ENCODE measurements at places on chromosomes 2 and 18.

- no peak for DNase-seq
These were observed 50.7 kb downstream of the TRIP12 start for GRCh38 chr2:229870903-229871656.

- no peak for DNase-seq
These were observed 9.7 kb downstream of the UCN start for GRCh38 chr2:27298391-27299080.

DNA sequence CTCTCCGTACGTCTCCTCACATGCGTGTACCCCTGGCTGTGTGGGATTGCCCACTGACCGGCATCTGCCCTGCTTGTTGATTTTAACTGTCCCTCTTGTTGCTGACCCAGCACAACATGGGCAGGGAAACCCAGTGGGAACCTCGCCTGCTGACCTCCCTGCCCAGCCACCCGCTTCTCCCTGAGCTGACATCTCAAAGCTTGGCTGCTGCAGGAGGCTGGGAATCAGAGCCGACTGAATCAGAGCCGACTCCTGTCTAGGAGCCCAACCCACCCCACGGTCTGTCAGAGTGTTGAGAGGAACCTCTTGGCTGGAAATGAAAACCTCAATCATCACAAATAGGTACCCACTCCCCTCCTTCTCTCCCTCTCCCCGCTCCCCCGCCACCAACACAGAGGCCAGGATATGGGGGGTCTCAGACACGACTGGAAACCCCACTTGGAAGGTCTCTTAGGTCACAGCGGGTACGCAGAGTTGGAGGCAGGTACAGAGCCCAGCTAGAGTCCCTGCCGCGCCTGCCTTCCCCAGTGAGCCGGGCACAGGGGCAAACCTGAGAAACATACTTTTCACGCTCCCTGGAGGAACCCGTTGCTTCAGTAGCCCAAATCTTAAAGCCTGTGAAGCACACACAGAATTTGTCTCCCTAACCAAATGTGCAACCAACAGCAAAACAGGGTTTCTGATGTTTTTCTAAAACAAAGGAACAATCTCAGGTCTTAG, 784 bp downstream of the EDAR start:
- DNase-seq, result no peak

DNA sequence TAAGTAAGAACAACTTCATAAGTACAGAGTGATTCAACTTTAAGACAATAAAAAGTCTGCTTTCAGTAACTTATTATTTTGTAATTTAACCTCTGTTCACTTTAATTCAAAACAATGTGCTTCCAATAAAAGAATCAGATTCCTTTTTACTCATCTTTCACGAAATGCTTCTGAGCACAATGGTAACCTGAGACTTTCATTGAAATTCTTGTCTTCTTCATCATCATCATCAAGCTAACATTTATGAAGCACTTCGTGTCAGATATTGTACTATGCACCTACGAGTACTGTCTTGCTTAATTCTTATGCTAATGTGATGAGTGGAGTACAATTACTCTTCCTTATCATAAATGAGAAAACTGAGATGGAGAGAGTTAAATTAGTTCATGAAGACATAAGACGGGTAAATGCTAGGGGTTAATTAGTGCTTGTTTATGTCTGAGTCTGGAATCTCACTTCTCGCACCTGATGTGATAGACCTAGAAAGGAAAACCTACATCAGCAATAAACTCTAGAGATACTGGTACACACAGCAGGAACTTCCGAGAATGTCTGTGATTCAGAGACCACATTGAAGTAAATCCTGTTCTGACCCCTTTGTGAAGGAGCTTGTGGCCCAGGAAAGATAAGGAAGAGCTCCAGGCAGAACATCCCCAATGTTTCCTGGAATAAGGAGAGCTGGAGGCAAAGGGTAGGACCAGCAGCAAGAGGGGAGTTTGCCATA, 227.6 kb upstream of the ETAA1 start:
- DNase-seq, result no peak

- DNase-seq, result no peak
These were observed 200.9 kb upstream of the EPAS1 start for GRCh38 chr2:46096260-46096659.

DNA sequence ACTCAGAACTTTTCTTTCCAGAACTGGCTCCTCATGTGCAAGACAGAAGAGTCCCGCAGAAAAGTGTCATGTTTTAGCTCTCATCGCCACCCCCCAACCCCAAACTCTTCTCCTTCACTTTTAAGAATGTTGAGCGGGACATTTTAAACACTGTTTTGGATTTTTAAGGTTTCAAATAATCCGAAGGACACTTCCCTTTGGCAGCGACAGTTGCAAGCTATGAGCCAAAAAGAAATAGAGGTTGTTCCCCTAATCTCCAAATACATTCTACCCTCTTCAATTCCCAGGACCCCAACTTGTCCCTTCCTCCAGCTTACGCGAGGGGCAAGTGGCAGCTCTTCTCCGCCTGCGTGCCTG, 678 bp upstream of the UBE2E3 start:
- DNase-seq, result no peak

DNA sequence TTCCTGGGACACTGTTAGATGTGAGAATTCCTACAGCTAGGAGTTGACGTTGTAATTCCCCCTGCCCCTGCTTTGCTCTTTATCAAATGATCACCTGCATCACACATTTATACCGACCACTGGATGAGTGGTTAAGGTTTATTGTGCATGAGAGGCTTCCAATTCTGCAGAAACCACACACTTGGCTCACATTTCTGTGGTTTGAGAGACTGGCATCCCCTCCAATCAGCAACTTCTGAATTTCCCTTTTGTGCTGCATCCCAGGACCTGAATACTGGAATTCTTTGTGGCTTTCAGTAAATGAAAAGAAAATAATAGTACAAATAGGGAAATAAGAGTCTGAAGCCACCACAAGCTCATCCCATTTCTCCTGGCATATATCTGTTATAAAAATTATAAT, 628.7 kb upstream of the PIK3C3 start:
- no peak for DNase-seq

GRCh38 chr18:3873211-3873610, 423.2 kb downstream of the TGIF1 start:
- no peak for DNase-seq

DNA sequence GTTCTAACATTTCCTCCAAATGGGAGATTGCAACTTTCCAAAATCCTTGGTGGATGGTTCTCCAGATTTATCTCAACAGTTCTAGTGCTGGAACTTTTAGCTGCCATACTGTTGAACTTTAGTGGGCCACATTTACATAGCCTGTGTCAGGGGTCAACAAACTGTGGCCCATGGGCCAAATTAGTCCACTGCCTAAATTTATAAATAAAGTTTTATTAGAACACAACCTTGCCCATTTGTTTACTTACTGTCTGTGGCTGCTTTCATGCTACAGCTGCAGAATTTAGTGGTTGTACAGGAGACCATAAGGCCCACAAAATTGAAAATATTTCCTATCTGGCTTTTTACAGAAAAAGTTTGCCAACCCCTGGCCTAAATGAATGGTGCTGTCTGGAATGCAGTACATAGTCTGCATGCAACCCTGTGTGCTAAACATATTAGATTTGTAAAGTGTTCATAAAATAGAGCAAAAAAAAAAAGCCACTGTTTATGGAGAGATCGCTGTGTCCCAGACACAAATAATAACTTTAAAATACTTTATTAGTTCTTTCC, 30.3 kb downstream of the MGAT5 start:
- DNase-seq, result no peak

DNA sequence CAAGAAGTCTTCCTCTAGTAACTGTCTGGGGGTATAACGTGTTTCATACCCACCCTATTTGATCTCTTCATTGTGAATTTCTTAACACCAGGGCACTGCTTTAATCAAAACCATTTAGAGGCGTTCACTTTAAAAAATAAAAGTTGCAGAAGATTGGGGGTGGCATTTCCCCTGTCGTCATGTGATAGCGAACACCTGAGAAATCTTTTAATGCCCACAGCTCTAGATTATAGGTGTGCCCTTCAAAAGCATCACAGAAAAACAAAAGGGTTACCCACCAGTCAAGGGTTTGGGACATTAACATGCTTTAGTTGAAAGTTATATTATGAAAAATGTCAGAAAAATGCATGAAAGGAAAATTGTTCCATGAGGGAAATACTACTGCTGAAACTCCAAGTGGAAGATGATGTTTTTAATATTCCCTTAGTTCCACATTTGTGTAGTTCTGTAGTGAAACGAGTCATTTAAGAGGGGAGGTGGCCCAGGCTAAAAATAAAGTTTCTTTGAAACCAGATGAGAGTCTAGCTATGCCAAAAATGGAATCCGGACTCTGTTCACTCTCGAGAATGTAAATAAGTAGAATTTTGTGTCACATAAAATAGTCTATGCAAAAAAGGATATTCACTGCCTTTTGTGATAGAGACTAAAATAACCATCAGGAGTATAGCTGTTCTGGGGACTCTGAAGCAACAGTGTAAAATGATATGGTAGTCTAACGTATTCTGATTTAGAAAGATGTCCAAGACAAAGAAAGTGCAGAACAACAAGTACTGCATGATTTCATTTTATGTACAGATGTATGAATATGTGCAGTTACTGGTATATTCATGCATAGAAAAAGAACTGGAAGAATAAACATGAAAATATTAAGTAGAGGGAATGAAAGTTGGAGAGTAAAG, 95.3 kb downstream of the TMEM247 start:
- no peak for DNase-seq

GRCh38 chr2:50952596-50952995, 79.3 kb downstream of the NRXN1 start:
- no peak for DNase-seq

- no peak for DNase-seq
These were observed 113.4 kb upstream of the CYP26B1 start for GRCh38 chr2:72261076-72261475.

- no peak for DNase-seq
These were observed 166.2 kb downstream of the INHBB start for GRCh38 chr2:120511947-120512710.

- DNase-seq, result no peak
These were observed 6.6 kb downstream of the DLX2 start for GRCh38 chr2:172095905-172096625.

GRCh38 chr18:4130734-4131719, 324.1 kb downstream of the DLGAP1 start:
- DNase-seq, result no peak

DNA sequence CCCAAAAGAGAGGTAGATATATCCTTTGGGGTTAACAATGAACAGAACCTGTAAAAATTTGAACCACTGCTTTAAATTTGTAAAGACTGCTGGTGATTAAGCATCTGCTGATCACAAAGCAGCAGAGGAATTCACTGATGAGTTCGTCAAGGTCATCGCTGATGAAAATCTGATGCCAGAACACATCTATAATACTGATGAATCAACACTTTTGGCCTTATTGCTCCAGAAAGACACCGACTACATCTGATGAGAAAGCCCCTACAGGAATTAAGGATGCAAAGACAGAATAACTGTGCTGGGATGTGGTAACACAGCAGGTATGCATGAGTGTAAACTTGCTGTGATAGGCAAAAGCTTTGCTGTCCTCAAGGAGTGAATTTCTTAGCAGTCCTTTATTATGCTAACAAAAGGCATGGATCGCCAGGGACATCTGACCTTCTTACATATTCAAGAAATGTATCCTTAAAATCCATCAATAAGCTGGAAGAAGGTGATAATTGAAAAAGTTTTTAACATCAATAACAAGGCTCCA, 30.5 kb upstream of the SGPP2 start:
- no peak for DNase-seq

GRCh38 chr18:62372156-62372555, 47.0 kb downstream of the TNFRSF11A start:
- DNase-seq, result no peak

GRCh38 chr2:96241900-96242611, 23.7 kb downstream of the TMEM127 start:
- peak; percentile 17 for DNase-seq

- no peak for DNase-seq
These were observed 75.5 kb upstream of the TAF1B start for GRCh38 chr2:9767656-9768281.

DNA sequence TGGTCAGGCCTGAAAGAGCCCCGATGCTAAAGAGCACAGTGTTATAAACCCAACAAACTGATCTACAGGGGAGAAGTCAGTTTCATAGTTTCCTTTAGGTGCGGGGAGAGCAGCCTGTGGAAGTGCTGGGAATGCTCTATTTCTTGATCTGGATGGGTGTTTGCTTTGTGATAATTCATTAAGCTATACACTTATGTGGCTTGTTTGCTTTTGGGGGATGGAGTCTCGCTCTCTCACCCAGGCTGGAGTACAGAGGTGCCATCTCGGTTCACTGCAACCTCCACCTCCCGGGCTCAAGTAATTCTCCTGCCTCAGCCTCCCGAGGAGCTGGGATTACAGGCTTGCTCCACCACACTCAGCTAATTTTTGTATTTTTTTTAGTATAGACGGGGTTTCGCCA, 30.1 kb upstream of the CEP68 start:
- no peak for DNase-seq

- DNase-seq, result no peak
These were observed 36.4 kb downstream of the CTIF start for GRCh38 chr18:48575301-48575657.

- no peak for DNase-seq
These were observed 6.7 kb downstream of the SLC66A2 start for GRCh38 chr18:79944746-79945117.

DNA sequence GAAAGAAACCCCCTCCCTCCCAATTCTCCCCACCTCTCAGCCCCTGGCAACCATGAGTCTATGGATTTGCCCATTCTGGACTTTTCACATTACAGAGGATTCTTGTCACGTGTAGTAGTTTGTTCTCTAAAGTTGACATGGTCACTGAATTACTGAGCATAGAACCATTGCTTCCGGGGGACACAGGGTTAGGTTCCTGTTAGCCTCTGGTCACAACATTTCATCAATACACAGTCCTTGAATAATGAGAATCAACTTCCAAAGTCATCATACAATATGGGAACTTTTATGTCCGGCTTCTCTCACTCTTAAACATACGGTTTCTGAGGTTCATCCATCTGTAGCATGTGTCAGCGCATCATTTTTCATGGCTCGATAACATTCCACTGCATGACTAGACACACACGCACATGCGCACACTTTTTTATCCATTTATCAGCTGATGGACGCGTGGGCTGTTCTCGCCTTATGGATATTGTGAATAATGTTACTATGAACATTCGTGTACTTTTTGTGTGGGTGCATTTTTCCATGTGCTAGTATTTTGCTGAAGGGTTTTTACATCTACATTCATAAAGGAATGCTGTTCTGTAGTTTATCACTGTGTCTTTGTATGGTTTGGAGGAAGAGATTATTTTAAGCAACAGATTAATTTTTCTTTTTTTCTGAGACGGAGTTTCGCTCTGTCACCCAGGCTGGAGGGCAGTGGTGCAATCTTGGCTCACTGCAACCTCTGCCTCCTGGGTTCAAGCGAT, 48.1 kb downstream of the PARD6G start:
- DNase-seq, result no peak

DNA sequence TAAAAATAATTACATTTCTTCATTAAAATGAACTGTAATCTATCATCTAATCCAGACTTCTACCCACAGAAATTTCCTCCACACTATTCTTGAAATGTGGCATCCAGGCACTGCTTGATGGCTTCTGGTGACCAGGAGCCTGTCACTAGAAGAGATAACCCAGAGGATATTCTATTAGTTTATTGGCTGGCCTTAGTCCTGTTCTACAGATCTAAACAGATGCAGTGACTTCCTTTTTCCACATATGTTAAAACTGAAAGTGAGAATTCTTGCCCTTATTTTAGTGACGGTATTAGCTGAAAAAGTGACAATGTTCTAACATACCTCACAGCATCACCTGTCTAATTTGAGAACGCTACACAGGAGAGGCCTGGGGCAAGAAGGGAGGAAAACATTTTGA, 775.4 kb downstream of the TSN start:
- DNase-seq, result no peak
